Stimulated activated CD4-positive, alpha-beta T cell treated with anti-CD3 and anti-CD28 coated beads, Interleukin-12 subunit alpha, Interleukin-12 subunit beta, amount 100 ng/mL, for 48 hours (primary cell): ENCODE measurements at places on chromosomes 2 and 18.

- DNase-seq: no peak
Measured at GRCh38 chr2:170643346-170643745, 71.8 kb upstream of the SP5 start.

DNA sequence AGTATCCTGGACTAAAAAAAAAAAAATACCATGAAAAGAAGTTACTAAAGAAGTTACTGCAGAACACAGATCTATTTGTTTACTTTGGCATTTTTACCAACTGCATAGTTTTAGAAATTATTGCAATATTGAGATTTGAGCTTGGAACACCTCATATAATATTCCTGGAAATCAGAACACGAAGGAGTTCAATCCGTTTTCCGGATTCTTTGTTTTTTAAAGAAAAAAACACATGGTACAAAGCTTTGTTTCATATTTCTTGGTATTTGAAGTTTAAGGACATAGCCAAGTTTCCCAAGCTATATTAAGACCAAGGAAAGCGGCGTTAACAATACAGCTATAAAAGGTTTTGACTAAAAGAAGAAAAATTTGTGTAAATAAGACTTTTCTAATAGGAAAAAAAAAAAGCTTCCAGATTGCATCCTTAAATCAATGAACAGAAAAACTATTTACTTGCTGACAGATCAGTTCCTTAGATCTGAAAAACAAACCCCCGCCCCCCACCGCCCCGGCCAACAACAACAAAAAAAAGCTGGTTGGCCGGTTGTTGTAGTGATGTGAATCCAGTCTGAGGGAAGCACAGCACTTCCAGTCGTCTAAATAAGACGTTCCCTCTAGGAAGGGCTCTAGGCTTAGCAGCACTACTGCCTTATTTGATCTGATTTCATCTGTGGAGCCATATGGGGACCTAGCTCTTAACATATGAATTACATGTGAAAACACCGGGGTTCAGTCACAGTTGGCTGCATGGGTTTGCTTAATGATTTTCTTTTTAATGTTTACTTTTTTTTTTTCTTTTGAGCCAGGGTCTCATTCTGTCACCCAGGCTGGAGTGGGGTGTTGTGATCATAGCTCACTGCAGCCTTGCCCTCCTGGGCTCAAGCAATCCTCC, 2.5 kb upstream of the RHOB start:
- no peak for DNase-seq

- peak; percentile 20 for DNase-seq
Measured at GRCh38 chr2:36356990-36357846, 1.6 kb downstream of the CRIM1 start.

- DNase-seq: no peak
Measured at GRCh38 chr2:224545884-224546644, 39.1 kb downstream of the CUL3 start.

GRCh38 chr2:175187378-175187777, 5.9 kb upstream of the ATP5MC3 start:
- no peak for DNase-seq

GRCh38 chr2:85525567-85525966, 13.4 kb upstream of the MAT2A start:
- no peak for DNase-seq

GRCh38 chr18:52442686-52443085, 102.7 kb downstream of the DCC start:
- no peak for DNase-seq
